B cell (primary cell): ENCODE measurements at places on chromosomes 13 and 19. TPM values are rescaled to one million over a fixed set of nuclear protein-coding genes. Genes with fewer than 3 reads are reported as not detected.

- no peaks in the 10 kb centered on the region for H3K4me1 ChIP-seq
- H3K27ac ChIP-seq = no peak overlapping the region
- H3K27me3 ChIP-seq = no peaks in the 10 kb centered on the region
- no peaks in the 10 kb centered on the region for H3K36me3 ChIP-seq
Observed at GRCh38 chr13:70960841-70961443, 852.7 kb upstream of the KLHL1 start.

DNA sequence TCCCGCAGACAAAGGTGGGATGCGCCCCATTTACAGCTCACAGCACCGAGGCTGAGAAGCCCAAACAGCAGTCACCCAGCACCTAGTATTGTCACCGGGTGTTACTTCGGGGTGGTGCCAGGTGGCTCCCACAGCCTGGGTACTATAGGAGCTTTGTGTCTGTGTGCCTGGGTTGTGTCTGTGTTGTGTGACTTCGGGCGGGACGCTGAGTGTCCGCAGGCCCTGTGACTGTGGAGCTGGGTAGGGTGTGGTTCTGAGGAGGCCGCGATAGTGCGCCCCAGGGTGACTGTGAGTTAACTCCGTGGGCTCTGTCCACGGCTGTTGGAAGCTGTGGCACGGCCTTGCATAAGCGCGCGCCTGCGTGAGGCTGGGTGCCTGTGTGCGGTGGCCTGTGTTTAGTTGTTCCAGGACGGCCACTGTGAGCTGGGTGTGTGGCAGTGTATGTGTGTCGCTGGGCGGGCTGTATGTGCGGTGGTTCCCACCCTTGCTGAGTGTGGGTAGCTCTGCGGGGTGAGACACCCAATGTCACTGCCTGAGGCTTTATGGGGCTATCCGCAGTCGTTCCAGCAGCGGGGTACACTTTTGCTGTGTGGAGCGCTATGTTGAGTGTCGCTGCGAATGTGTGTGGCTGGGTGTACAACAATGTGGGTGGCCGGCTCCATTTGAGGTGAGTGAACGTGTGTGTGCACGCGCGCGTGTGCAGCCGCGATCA lies 559 bp upstream of the SSBP4 start:
- H3K36me3 ChIP-seq = no peaks in the 10 kb centered on the region
- DNase-seq = peak; percentile 56

DNA sequence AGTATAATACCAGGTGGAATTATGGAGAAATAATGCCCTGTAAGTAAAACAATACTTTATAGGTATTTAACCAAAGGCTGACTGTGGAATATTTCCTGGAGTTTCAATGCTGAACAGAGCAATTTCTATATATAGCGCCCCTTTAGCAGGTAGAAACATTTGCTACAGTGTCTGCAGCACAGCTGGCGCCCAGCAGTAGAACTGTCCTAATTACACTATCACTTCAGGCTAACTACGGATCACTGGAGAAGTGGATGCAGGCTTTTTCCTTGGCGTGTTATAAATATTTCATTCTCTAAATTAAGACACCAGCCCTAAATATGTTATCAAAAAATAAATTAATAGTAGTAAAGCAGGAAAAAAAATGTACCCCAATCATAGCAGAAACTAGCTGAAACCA lies 3.1 kb downstream of the SHISA2 start:
- no peaks in the 10 kb centered on the region for H3K36me3 ChIP-seq
- no peak overlapping the region for H3K27ac ChIP-seq
- peaks cover 45% of the 10 kb centered on the region for H3K27me3 ChIP-seq
- peaks cover 18% of the 10 kb centered on the region for H3K4me1 ChIP-seq
- DNase-seq = no peak
- H3K4me3 ChIP-seq = no peak overlapping the region

NAT14 gene
- total RNA-seq = 10.7 and 12.6 TPM in 2 replicates
